RKO (cell line): ENCODE measurements at places on chromosomes 7 and 10.
A peak's percentile ranks its signal among the peaks of the same experiment; 100 is the strongest.

DNA sequence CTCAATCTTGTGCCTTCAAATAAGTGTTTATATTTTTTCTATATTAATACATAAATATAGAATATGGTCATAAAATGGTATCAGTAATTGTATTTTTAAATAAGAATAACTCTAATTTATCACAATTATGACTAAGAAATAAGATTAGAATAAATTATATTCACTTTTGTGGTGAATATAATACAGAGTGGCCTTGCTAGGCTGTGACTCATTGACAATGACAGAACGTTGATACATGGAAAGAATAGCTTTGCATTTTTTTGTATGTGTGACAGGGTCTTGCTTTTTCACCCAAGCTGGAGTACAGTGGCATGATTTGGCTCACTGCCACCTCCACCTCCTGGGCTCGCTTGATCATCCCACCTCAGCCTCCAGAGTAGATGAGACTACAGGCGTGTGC, 47.8 kb upstream of the PCLO start:
- peak; percentile 26 for DNase-seq

- no peak for DNase-seq
Measured at GRCh38 chr10:86671985-86672710, 3.8 kb downstream of the LDB3 start.

DNA sequence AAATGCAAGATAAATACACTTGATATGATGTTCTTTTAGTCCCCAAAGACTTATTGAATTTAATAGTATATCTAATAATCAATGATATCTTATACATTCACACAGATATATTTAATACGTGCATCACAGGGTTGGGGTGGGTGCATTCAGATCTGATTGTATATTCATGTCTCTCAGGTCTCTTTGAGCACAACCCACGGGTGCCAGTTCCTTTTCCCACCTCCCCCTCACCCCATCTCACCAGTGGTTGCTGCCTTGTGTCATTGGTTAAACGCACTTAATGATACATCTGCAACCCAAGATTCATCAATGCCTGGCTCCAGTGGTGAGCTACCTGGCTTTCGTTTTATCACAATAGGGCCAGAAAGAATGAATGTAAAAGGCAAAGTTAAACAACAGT, 6.2 kb downstream of the LRIT1 start:
- no peak for DNase-seq

GRCh38 chr10:16832351-16833080, 15.3 kb upstream of the RSU1 start:
- no peak for DNase-seq

DNA sequence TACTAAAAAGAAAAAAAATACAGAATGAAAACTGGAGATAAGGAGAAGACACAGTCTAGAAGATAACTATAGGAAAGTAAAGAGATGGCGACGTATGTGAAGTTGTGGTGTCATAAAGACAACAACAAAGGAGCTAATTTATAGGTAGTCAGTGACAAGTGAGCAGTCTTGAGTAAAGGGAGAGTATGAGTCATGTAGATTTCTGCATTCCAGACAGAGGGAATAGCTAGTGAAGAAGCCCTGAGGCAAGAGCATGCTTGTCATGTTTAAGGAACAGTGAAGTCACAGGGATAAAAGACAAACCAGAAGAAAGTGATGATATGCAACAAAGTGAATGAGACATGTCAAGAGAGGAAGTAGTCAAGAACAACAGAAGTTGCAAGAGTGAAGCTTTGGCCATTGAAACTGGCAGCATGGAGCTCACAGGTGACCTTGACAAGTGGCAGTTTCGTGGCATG, 2.3 kb upstream of the MIOS start:
- peak; percentile 79 for DNase-seq

DNA sequence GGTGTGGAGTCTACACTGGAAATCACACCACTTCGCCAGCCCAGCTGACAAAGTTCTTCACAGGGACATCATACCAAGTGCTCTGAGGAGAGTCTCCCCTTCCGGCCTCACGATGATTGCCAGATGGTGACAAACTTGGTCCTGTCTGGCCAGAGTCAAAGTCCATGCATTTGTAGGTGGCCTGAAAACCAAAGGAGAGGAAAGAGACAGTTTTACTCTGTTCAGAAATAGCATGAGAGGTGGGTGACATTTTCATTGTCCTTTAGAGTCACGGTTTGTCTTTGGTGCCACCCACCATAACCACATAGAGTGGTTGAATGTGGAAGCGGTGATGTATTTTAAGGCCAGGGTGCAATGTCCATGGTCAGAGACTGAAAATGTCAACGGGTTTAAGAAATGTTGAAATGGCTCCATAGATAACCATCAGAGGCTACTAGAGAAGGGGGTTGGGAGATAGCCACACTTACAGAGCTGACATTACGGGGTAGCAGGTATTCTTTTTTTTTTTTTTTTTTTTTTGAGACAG, 33.0 kb downstream of the BTBD16 start:
- DNase-seq, result no peak

DNA sequence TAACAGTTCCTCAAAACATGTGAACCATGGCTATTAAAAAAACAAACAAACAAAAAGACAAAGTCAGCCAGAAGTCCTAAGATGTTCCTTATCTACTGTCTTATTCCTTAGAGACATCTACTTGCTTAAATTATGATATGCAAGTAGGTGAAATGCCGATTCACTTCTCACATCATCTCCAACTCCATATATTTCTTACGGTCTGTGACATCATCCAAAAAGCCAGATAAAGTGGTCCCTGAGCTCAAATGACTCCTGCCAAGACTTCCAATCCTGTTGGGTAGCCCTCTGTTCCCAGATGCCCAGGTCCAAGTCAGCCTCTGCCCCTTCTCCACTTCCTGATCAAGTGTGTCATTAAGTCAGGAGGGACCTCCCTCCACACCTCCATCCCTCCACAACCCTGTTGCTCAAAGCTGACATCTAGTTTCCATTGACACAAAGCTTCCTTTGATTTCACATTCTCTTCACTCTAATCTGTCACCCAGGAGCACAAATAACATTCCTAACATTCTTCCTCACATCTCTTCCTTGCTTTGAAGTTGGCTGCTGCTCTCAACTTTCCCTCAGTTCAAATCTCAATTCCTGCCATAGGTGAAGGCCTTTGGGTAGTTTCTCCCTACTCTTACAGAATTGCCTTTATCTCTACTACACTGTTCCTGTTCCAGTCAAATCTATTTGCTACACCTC, 56.1 kb upstream of the PDLIM1 start:
- DNase-seq, result no peak

DNA sequence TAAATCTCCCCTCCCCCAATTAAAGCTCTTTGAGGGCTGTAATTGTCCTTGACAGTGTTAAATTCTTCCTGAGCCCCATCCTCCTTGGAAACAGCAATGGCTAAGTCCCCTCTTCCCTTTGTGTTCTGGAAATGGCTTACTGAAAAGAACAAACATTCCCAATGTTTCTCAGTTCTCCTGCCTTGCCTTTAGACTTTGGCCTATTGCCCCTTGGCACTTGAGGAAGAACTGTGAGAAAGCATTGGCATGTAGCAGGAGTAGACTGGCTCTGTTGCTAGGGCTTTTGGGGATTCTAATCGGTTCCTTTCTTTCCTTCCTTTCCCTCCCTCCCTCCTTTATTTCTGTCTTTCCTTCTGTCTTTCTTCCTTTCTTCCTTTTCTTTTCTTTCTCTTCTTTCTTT, 463.3 kb upstream of the PODXL start:
- DNase-seq, result no peak

GRCh38 chr10:53361281-53361680, 588.7 kb upstream of the MBL2 start:
- no peak for DNase-seq

DNA sequence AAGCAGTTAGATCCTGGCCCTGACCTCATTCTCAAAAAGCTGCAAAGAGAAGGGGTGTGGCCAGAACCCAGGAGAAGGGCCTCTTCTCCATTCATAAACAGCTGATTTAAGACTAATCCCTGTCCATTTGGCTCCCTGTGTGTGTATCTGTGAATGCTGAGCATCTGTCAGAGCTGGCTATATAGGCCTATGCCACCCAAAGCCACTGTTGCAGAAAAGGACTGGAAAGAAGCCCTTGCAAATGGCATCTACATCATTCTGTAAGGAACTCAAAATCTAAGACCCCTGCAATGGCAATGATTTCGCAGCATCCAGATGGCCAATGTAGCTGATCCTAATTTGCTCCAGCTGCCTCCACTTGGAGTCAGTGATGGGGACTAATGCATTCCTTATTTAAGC, 384.5 kb downstream of the KCNMA1 start:
- no peak for DNase-seq

GRCh38 chr10:52424341-52424740, 110.3 kb downstream of the DKK1 start:
- no peak for DNase-seq

DNA sequence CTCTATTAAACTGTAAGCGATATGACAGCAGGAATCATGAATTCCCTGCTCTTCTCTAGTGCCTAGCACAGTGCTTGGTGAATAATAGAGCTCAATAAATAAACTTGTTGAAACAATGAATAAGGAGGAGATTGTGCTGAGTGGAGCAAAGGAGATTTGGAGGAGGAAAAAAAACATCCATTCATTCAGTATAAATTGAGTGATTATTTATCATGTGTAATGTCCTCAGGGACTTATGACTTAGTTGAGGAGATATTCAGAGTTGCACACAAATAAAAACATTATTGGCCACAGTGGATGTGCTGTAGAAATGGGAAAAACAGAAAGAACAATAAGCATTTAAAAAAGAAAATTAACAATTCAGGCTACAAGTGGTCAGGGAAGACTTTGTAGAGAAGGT, 125.7 kb downstream of the FOXP2 start:
- no peak for DNase-seq

DNA sequence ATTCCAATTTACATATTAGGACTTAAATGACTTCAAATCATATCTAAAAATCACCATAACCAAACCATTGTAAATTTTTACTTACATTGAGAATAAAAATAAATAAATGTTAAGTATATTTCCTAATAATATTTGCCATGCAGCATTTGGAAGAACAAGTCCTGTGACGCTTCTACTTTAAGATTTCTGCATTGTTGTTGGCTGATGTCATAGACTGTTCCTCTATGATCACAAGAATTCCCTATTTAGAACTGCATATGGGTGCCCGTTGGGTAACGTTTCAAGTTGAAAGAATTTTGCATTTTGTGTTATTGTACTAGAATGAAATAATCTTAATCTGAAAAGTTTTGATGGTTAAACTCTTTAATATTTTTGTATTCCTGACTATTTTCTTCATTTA, 5.1 kb upstream of the ITGB1 start:
- DNase-seq, result peak; percentile 96

GRCh38 chr7:4712281-4713182, 30.4 kb downstream of the FOXK1 start:
- DNase-seq, result no peak

GRCh38 chr7:117381362-117381761, 45.9 kb downstream of the ASZ1 start:
- DNase-seq, result peak; percentile 28

DNA sequence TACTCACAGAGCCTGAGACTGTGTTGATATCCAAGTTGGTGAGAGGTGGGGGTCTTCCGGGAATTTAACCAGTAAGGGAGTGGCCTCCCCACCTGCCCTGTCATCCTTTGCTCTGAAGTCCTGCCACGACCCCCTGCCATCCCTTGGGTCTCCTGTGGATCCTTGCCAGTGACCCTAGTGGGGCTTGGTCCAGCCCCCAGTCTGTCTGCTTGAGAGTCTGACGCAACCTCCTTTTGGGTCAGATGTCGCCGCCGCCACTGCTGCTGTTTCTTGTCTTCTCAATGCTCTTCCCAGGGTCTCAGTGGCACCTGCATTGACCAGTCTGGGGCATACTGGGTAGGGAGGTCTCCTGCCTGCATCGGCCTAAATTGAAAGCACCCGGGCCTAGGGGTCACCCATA, 28.8 kb downstream of the PAX2 start:
- no peak for DNase-seq

DNA sequence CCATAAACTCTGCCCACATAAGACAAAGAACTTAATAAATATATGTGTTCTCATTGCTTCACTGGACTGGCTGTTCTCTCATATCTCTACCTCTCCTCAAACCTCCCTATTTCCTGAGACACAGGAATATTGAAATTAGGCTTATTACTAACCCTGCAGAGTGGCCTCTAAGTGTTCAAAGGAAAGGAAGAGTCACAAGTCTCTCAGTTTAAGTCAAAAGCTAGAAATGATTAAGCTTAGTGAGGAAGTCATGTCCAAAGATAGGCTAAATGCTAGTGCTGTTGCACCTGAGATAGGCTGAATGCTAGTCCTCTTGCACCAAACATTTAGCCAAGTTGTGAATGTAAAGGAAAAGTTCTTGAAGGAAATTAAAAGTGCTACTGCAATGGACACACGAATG, 41.1 kb downstream of the GNAI1 start:
- DNase-seq, result no peak

DNA sequence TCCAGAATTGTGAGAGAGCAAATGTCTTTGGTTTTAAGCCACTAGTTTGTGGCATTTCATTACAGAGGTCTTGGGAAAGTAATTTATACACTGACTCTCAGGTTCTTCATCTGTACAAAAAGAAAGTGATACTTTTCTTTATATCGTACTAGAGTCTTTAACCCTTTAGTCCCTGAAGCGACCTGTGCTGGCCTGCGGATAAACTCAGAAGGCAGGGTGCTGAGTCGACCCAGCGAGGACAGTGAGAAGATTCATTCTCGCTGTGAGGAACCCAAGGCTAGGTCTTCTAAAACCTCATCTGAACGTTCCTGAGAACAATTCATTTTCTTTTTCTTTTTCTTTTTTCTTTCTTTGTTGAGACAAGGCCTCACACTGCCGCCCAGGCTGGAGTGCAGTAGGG, 514.2 kb upstream of the MGMT start:
- no peak for DNase-seq

- peak; percentile 88 for DNase-seq
Measured at GRCh38 chr10:92590623-92591549, 2.0 kb upstream of the KIF11 start.

GRCh38 chr7:27140126-27140857, 3.2 kb downstream of the HOXA5 start:
- DNase-seq, result no peak

GRCh38 chr10:129404091-129404490, 63.0 kb upstream of the MGMT start:
- no peak for DNase-seq

DNA sequence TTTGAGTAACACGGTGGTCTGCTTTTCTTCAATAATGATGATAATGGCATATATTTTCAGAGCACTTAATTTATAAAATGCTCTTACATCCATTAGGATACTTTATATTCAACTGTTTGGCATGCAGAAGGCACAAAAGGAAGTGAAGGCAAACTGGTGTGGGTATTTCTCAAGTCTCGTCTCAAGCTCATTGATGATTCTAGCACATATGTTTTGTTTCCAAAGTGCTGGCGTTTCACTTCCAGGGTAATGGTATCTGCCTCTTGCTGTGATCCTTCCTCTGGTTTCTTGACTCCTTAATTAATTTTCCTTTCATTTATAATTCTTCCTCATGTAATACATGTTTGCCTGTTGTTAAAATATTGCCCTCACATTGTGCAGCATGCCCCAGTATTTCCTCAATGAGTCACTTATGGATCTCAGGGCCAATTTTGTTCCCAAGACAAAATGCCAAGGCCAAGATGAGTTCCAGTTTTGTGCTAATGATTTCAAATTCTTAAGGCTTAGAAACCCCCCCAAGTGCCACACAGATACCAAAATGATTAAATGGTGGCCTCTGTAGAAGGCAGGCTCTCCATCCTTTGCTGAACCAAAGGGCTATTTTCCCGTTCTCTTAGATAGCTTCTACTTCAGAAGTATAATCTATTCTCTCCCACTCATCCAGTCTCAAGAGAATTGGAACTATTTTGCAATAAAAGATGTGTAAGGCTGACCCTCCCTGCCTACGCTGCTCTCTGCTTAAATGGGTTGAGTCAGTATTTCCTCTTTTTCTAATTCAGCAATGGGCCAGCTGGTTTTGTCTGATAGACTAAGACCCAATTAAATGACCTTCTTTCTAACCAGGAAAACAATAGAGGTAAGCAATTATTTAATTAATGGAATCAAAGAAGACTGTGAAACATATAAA, 171.2 kb downstream of the ZNF365 start:
- no peak for DNase-seq
